Fibroblast of skin of right biceps (primary cell): ENCODE measurements at places on chromosomes 3 and 15.
A peak's percentile ranks its signal among the peaks of the same experiment; 100 is the strongest.

GRCh38 chr3:122052968-122053367 is 2.2 kb upstream of the CD86 start:
- no peak for DNase-seq

- no peak for DNase-seq
Observed at GRCh38 chr3:66228707-66229106, 7.9 kb downstream of the SLC25A26 start.

GRCh38 chr3:98561727-98562521 is 30.1 kb downstream of the GPR15 start:
- DNase-seq = peak; percentile 18

GRCh38 chr15:51198701-51199232 is 104.1 kb upstream of the TNFAIP8L3 start:
- peak; percentile 39 for DNase-seq

GRCh38 chr3:134796281-134797056 is 1.4 kb downstream of the EPHB1 start:
- peak; percentile 42 for DNase-seq

GRCh38 chr3:21894459-21895340 is 143.7 kb upstream of the ZNF385D start:
- DNase-seq = peak; percentile 28

- no peak for DNase-seq
Observed at GRCh38 chr3:190989218-190989617, 126.7 kb upstream of the GMNC start.

DNA sequence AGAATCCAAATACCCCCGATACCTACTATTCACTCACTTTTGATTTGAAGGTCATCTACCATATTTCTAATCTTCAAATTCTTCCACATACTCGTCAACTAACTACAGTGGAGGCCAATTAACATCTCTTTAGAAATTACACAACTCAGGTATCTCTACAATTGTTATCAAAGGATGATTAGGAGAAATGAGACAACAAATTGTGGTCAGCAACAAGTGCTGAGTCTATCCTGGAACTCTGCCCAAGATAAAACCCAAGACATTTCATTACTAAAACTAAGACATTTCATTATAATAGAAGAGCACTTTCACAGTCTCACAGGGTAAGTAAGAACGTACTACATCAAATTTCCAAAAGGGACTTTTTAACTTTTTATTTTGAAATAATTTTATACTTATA is 100.0 kb downstream of the TBC1D5 start:
- DNase-seq = no peak

- DNase-seq = no peak
Observed at GRCh38 chr3:48591886-48592518, 3.1 kb downstream of the COL7A1 start.

DNA sequence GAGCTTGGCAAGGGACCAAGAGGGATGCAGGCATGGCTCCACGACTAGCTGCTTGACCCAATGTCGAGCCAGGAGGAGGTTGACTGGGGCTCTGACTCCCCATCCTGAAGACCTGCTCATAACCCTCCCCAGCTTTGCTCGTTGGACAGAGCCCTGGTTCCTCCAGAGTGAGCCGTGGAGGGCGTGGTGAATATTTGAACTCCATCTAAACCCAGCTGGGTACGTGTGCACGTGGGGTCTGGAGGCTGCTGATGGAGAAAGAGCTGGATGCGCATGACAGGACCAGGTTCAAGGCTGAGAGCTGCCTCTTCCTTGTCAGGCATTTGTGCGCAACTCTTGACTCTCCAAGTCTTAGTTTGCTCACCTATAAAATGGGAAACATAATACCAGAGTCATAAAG is 282.8 kb downstream of the TLE3 start:
- DNase-seq = no peak

DNA sequence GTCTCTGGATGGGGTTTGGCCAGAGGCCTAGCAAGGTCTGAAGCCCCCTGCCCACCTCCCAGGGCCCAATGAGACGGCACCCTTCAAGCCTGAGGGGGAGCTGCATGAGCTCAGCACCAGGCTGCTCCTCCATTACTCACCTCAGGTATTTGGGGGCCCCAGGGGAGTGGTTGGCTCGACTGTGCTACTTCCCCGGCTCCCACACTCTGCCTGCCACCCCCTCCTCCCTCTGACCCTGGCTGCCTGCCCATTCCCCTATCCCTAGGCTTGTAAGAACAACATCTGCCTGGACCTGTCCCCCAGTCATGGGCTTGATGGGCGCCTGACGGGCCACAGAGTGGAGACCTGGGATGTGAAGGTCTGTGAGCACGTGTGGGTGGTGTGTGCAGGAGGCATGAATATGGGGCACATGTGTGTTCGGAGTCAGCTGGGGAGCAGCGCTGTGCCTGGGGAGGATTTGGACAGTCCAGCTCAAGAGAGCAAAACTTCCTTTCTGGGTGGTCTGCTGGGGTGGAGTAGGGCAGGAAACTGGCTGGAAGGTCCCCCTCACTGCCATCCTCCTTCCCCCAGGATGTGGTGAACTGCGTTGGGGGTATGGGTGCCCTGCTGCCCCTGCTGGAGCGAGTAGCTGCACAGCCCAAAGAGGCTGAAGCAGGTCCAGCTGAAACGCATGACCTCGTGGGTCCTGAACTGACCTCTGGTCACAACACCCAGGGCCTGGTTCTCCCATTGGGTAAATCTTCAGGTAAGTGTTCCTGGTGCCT is 17.4 kb downstream of the NBEAL2 start:
- DNase-seq = peak; percentile 20

DNA sequence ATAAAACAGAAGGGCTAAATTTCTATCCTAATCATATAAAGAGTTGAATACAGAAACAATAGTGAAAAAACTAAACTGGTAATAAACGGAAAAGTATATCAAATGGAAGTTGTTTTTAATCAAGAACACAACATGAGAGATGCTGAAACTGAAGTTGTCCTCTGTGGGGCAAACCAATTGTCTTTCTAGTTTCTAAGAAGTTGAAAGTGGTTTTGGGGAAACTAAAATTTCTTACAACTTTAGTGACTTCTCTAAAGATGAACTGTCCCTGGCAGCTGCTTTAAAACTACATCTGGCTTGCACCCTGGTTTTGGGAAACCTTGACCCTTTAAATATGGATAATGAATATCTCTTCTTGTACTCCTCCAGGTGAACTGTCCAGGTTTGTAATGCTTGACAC is 155.6 kb downstream of the ADAM10 start:
- no peak for DNase-seq

DNA sequence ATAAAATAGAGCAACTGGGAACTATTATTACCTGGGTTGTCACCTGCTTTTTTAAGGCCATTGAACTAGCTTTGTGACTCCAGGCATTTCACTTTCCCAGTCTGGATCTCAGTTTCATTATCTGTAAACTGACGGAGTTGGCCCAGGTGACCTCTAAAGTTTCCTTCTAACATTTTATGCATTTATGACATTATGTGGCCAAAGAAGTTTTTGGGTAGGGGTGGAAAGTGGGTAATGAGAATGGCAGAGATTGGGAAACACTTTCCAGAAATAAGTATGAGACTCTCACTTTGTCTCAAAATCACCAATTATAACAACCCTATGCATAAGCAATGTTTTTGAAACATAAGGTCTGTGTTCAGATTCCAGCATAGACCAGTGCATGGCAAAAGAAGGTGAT is 99.1 kb upstream of the ARHGEF3 start:
- DNase-seq = no peak

DNA sequence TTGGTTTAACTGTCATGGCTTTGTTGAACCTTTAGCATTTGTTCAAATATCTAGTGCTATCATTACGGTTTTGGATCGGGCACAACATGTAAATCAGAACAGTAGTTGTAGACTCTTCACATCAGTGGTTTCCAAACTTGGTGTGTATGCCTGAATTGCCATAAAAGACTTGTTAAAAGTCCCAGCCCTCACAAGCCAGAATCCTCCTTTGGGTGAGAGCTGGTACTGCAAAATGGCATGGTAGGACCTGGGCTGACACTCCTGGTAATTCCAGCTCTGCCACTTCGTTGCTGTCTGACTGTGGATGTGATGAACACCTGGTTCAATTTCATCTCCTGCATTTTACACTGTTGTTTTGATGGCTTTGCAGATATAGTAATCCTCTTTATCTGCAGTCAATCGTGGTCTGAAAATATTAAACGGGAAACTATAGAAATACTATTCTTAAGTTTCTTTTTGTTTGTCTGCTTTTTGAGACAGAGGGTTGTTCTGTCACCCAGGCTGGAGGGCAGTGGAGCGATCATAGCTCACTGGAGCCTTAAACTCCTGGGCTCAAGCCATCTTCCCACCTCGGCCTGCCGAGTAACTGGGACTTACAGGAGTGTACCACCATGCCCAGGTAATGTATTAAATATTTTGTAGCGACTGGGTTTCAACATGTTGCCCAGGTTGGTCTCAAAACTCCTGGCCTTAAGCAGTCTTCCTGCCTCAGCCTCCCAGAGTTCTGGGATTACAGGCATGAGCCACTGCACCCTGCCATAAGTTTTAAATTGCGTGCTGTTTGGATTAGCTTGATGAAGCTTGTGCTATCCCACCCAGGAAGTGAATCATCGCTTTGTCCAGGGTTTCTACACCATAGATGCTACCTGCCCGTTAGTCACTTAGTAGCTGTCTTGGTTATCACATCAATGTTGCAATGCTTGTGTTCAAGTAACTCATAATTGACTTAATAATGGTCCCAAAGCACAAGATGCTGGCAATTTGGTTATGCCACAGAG is 61.6 kb downstream of the RAB7A start:
- DNase-seq = peak; percentile 42

- DNase-seq = no peak
Observed at GRCh38 chr15:44659056-44659455, 4.4 kb downstream of the SPG11 start.

- no peak for DNase-seq
Observed at GRCh38 chr15:60389261-60390077, 8.3 kb downstream of the ANXA2 start.

GRCh38 chr15:85727068-85727467 is 67.7 kb downstream of the KLHL25 start:
- peak; percentile 47 for DNase-seq

GRCh38 chr3:98797905-98798304 is 34.8 kb downstream of the ST3GAL6 start:
- DNase-seq = no peak

GRCh38 chr3:194278186-194278845 is 72.8 kb downstream of the CPN2 start:
- no peak for DNase-seq

- no peak for DNase-seq
Observed at GRCh38 chr15:31292391-31293015, 34.1 kb upstream of the KLF13 start.

- no peak for DNase-seq
Observed at GRCh38 chr3:129603561-129603942, 2.9 kb downstream of the PLXND1 start.

DNA sequence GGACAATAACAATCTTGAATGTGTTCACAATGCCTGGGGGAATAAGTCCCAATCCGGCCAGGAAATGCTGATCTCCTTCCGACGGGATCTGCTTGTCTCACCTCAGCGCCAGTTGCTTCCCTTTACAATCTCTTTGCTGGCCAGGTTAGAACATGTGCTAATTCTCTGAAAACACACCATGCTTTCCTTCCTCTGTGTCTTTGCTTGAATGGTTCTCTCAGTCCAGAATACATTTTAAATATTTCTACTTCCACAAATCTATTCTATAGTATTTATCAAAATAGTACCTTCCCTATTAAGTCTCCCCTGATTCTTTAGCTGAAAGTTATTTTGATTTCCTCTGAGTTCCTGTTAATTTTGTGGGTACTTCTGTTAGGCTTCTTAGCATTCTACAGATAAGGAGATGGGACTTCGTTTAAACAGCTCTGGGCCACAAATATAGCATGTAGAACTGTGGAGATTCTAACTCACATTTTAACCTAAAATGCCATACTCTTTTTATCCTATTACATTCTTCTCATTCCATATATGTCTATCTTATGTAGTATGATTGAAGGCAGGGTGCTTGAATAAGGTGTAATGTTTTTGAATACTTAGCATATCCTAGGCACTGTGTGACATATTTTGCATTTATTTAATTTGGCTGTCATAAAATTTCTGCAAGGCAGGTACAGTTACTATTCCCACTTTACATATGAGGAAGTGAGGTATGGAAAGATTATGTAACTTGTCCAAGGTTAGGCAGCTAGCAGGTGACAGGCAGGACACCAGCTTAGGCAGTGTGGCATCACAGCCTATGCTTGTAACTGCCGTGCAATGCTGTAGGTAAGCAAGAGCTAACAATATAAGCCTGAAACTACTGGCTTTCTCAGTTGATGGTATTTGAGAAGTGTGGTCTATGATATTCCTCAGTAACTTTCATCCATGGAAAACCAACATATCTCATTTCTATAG is 299.8 kb downstream of the LPP start:
- no peak for DNase-seq

DNA sequence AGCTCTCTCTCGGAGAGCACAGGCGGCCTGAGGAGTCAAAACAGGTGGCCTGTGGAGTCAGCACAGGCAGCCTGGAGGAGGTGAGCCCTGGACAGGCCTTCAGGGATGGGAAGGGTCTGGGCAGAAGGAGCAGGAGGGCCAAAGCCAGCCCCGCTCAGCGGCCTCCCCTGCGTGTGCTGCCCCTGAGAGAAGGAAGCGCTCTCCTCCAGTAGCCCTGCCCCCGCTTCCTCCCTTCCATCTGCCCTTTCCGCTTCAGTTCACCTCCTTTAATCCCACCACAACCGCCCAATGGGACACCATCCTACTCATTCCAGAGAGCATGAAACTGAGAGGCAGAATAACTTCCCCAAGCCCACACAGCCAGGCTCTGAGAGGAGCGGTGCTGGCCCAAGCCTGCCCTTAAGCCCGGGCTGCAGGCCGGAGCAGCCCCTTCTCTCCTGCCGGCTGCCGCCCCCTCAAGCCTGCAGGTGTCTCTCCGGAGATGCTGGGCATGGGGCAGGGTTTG is 3.2 kb upstream of the NR2E3 start:
- DNase-seq = peak; percentile 21

GRCh38 chr3:30913176-30913575 is 18.7 kb upstream of the GADL1 start:
- DNase-seq = peak; percentile 84

- peak; percentile 65 for DNase-seq
Observed at GRCh38 chr3:43852066-43852465, 161.3 kb downstream of the ABHD5 start.

GRCh38 chr15:52738311-52738710 is 51.8 kb downstream of the ONECUT1 start:
- DNase-seq = no peak

- no peak for DNase-seq
Observed at GRCh38 chr3:177213801-177214535, 16.7 kb upstream of the TBL1XR1 start.

DNA sequence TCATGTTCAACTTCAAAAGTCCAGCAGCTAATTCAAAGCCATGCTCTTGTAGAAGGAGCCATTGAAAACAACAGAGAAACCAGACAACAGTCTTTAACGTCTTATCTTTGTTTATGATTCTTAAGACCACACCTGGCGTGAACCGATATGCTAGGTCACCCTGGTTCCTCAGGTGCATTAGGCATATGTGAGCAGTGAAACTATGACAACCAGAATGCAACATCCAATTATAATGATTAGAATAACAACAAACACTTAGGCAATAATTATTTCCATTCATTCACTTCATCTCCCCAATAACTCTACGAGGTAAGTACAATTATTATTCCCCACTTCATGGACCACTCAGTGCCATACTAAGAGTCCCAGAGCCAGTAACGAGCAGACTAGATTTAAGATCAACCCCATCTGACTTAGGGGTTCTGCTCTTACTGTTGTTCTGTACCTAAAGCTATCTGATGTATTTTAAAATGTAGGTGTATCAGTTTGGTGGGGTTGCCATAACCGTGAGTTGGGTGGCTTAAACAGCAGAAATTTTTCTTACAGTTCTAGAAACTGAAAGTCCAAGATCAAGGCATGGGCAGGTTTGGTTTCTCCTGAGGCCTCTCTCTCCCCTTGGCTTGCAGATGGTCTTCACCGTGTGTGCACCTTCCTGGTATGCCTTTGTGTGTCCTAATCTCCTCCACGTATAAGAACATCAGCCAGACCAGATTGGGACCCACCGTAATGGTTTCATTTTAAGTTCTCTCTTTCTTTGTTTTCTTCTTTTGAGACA is 997.8 kb upstream of the CFAP20DC start:
- DNase-seq = no peak
